ENCODE measurements at places on chromosomes 3 and 15.

DNA sequence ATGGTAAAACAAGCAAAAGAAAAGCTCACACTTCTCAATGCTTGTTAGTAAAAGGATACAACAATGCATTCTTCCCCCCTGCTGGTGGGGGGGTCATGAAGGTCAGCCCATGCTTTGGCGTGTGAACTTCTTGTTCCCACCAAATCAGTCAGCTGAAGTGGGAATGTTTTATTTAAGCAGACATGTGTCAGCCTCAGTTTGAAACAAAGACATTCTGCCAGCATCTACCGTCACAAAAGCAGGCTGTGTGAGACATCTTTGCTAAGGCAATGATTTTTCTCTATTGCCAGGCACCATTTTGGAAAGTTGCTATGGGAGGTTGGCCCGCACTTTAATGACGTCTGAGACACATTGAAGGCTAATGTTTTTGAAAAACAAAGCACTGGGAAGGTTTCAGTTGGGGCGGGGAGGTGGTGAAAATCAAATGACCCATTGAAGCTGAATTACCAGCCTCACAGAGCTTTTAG is 206.6 kb downstream of the TLE3 start:
- DNase-seq: no peak

DNA sequence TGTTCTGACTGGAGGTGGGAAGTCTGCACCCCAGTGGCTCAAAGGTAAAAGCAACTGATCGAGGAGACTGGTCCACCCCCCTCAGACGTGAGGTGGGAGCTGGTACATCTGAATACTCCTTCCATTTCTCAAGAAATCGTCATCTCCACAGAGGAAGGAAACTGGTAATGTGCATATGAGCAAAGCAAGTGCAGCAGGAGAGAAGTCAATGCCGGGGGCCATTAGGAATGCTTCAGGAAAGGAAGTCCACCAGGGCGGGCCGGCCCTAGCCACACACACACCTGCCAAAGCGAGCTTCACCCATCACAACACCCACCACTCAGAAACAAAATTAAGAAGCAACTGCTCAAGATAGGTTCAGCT is 8.5 kb downstream of the TBC1D2B start:
- DNase-seq: no peak

GRCh38 chr15:64837502-64837901 is 4.2 kb upstream of the PLEKHO2 start:
- DNase-seq: no peak

DNA sequence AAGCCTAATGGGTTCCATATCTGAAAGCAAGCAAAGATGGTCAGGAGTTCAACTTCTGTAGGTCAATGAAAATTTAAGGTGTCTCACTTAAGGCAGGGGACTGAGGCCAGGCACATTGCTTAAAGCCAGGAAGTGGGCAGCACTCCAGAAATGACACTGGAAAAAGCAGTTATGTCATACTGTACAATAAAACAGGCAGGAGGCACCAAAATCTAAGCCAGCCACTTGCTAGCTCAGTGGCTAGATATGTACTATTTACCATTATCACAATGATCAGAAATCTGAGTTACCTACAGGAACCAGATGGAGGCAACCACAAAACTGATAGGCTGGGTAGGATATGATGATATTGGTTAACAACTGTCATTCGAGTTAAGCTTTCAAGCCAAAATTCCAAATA is 57.3 kb downstream of the FRMD5 start:
- DNase-seq: no peak

- no peak for DNase-seq
These were observed 18.0 kb downstream of the TNFAIP8L3 start for GRCh38 chr15:51076524-51077220.

- DNase-seq: no peak
These were observed 3.7 kb upstream of the ZNF609 start for GRCh38 chr15:64456634-64457108.

DNA sequence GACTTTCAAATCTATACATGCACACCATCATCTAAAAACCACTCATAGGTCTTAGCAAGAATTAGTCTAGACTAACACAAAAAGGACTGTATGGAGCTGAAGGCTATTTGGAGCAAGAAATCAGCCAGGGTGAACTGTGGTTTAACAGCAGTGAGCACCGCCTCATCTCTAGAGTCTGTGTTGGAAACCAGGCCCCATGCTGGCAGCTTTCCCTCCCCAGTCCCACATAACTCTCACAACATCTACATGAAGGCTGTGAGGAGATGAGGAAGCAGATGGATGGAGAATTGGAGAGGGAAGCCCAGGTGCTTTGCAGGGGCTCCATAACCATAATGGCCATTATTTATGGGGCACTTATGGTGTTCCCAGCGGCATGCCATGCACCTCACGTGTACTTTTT is 133.2 kb upstream of the TOPAZ1 start:
- DNase-seq: no peak

- no peak for DNase-seq
These were observed 162.5 kb upstream of the SOX2 start for GRCh38 chr3:181549266-181549665.

DNA sequence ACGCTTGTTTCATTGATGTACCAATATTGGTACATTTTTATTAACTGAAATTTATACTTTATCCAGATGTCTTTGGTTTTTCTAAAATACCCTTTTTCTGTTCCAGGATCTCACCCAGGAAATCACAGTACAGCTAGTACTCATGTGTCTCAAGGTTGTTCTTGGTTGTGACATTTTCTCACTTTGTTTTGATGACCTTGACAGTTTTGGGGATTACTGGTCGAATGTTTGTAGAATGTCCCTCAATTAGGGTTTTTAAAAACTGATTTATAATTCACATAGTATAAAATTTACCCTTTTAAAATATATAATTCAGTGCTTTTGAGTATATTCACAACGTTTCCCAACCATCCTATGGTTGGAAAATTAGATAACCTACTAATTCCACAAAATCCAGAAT is 6.3 kb upstream of the SNRPN start:
- DNase-seq: no peak

GRCh38 chr3:16300881-16301359 is 35.9 kb downstream of the OXNAD1 start:
- no peak for DNase-seq

DNA sequence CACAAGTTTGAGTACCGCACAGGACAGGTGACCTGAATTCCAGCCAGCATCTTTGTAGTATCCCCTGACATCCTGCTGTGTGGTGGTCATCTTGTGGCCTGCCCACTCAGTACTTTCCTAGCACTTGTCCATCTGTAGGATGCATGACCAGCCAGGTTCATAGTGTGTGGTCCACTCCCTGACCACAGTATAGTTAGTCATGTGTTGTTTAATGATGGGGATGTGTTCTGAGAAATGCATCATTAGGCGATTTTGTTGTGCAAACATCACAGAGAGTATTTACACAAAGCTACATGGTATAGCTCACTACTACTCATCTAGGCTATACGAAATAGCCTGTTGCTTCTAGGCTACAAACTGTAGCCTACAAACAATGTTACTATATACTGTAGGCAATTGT is 16.9 kb upstream of the RBPMS2 start:
- DNase-seq: no peak

GRCh38 chr15:80615783-80616391 is 79.2 kb upstream of the ABHD17C start:
- no peak for DNase-seq

- DNase-seq: no peak
These were observed 62.4 kb upstream of the SPATA12 start for GRCh38 chr3:56998076-56998529.

DNA sequence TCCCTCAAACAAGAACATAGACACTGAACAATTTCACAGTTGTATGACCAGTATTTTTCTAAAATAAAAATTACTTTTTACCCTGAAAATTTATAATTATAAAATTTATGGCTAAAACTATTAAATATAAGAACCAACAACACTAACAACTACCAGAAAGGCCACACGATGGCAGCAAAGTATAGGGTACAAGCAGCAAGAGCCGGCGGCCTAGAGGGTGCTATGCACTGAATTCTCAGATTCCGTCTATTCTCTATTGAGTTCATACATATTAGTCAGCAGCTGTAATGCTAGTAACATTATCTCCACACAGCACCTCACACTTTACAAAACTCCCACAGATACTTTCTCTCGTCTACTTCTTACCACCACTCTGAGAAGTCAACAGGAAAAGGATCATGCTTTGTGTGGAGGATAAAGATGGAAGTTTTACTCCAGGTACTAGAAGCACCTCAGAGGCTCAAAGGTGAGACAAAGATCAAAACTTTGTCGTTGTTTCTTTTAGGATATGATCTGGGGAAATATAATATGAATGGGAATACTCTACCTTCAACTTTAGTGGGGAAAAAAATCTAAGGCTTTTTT is 160.5 kb downstream of the FGF12 start:
- DNase-seq: peak; percentile 1

DNA sequence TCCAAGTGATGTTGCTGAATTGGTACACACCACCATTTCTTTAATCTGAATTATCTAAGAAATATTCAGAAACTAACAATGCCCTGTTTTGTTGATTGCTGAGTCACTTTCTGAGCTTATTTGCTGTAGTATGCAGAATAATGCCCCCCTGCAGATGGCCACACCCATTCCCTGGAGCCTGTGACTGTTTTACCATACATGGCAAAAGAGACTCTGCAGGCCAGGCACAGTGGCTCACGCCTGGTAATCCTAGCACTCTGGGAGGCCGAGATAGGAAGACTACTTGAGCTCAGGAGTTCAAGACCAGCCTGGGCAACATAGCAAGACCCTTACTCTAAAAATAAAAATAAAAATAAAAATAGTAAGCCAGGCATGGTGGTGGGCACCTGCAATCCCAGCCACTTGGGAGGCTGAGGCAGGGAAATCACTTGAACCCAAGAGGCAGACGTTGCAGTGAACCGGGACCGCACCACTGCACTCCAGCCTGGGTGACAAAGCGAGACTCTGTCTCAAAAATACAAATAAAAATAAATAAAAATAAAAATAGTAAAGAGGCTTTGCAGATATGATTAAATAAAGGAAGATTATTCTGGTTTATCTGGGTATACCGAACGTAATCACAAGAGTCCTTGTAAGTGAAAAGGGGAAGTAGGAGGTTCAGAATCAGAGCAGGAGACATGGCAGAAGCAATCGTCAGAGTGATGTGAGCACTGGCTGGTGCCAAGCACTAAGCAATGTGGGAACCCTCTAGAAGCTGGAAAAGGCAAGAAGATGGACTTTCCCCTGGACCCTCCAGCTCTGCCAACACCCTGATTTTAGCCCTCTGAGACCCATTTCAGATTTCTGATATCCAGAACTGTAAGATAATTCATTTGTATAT is 19.0 kb downstream of the PCYT1A start:
- DNase-seq: no peak

GRCh38 chr3:67083277-67083676 is 85.2 kb downstream of the KBTBD8 start:
- DNase-seq: no peak

- no peak for DNase-seq
These were observed 11.8 kb downstream of the TNK2 start for GRCh38 chr3:195896361-195897080.

DNA sequence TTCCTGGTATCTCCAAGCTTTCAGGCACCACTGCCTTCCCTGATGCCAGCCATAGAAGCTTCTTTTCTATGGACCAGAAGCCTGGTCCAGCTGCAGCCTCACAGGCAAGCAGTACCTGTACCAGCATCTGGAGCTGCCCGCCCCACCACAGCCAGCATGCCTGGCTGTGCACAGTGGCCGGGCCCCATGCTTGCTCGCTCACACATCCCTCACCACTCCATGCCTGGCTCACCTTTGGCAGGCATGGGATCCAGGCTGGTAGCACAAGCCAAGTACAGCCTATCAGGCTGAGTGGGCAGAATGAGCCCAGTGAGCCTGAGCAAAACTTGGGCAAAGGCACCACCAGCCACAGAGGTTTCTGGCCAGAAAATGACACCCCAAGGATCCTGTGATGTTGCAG is 93.4 kb downstream of the TPRA1 start:
- no peak for DNase-seq

- no peak for DNase-seq
These were observed 2.3 kb downstream of the B3GNT5 start for GRCh38 chr3:183255348-183255730.

DNA sequence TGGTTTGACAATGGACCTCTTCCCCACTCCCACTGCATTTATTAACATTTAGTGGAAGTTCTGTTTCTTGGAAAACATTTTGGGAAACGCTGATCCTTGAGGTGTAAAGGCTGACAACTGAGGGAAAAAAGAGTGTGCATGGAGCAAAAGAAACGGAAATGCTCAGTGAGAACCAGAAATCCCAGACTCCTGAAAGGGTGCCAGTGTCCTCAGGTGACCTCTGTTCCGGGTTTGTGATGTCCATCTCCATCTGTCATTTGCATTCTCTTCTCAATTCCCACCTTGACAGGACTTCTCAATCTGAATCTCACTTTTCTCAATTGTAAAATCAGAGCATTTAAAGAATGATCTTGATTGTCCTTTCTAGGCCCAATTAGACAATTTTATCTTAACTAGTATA is 71.1 kb upstream of the FAM3D start:
- no peak for DNase-seq

- DNase-seq: no peak
These were observed 227.2 kb downstream of the ADAMTS17 start for GRCh38 chr15:100114571-100114970.

DNA sequence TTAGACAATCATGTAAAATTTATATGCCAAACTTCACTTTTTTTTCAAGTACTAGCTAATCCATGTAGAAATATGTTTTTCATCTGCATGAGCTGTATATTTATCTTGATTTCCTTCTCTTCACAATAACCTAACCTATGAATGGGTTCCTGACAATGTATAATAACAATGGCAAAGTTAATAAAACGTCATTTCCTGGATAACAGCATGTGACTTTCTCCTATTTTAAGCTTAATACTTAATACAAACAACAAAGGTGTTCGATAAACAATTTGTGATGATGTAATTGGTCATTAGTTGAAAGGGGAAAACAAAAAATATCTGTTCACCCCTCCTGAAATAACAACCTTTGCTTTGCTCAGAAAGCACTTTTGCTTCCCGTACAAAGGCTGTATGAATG is 20.4 kb downstream of the CD200 start:
- no peak for DNase-seq

GRCh38 chr3:113717818-113718217 is 21.4 kb upstream of the USF3 start:
- no peak for DNase-seq

GRCh38 chr3:33915796-33916546 is 117.5 kb downstream of the PDCD6IP start:
- no peak for DNase-seq

- no peak for DNase-seq
These were observed 6.3 kb downstream of the BNC1 start for GRCh38 chr15:83278191-83278590.

GRCh38 chr3:85476891-85477495 is 518.2 kb downstream of the CADM2 start:
- no peak for DNase-seq

- no peak for DNase-seq
These were observed 22.6 kb upstream of the LRTM1 start for GRCh38 chr3:54950391-54951003.

All from esophagus squamous epithelium (tissue), 5 donors.